ENCODE measurements at places on chromosomes 4 and X.

- peak; percentile 9 for DNase-seq
These were observed 84.1 kb upstream of the GK2 start for GRCh38 chr4:79492148-79492547.

DNA sequence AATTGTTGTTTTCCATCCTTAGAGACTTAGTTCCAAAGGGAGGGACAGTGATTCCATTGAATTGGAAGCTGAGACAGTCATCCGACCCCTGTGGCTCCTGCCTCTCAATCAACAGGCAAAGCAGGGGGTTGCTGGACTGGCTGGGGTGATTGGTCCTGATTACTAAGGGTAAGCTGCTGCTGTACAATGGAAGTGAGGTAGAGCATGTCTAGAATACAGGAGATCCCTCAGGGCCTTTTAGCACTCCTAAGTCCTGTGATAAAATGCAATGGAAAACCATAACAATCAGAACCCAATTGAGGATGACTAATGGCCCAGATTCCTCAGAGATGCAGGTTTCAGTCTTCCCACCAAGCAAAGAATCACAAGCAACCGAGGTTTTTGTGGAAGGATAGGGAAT, 127.6 kb downstream of the AASDH start:
- DNase-seq, result no peak

- DNase-seq, result peak; percentile 52
These were observed 55.0 kb downstream of the LRBA start for GRCh38 chr4:150960079-150960478.

GRCh38 chrX:1249101-1249887, 19.3 kb upstream of the CSF2RA start:
- DNase-seq, result no peak

- no peak for DNase-seq
These were observed 39.3 kb downstream of the SYTL5 start for GRCh38 chrX:38045538-38046096.

GRCh38 chr4:107870916-107871786, 46.4 kb downstream of the SGMS2 start:
- DNase-seq, result no peak

DNA sequence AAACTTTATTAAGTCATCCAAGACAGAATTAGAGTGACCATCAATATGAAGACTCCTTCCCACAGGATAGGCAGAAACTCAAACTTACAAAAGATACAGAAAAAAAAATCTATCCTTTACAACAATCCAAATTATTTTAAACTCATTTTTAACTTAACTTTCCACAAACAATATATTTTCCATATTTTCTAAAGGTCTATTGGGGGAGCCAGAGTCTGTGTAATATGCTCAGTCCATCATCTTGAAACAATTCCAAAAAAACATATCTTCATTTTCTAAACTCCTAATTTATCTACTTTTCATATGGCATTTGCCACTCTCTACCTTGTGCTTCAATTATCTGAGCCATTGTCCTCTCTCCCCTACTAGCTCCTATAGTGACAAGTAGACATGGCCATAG, 378.1 kb downstream of the PDGFC start:
- DNase-seq, result no peak

- DNase-seq, result no peak
These were observed 71.8 kb downstream of the RAPGEF2 start for GRCh38 chr4:159174645-159175084.

- DNase-seq, result peak; percentile 85
These were observed 32.6 kb downstream of the DCK start for GRCh38 chr4:71026086-71026485.

- no peak for DNase-seq
These were observed 8.4 kb downstream of the VSIG1 start for GRCh38 chrX:108053218-108053617.

- DNase-seq, result no peak
These were observed 21.7 kb upstream of the BMP15 start for GRCh38 chrX:50888884-50889283.

GRCh38 chr4:7332216-7333023, 102.3 kb downstream of the PSAPL1 start:
- DNase-seq, result peak; percentile 43

DNA sequence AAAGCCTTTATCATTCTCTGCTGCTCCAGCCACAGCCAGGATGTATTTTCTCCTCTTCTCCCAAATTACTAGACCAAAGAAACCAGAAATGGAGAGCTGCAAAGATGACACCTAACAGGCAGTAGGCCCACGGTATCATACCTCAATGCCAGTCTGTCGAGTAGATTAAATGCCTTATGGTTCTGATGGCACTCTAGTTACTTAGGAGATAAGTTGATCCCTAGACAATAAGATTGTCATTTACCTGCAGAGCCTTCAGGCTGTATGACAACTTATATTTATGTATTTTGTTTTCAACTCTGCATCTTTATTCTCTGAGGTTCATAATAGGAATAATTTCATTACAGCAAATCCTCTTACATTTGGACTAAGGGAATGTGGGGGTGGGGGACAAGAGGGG, 262.1 kb downstream of the LDB2 start:
- no peak for DNase-seq

- peak; percentile 43 for DNase-seq
These were observed 51.1 kb downstream of the SCML1 start for GRCh38 chrX:17788439-17788838.

- no peak for DNase-seq
These were observed 53.1 kb upstream of the C4orf50 start for GRCh38 chr4:6071191-6071958.

GRCh38 chr4:147059064-147059731, 113.5 kb upstream of the TTC29 start:
- no peak for DNase-seq

GRCh38 chr4:152218576-152218975, 317.3 kb downstream of the FBXW7 start:
- DNase-seq, result no peak

- no peak for DNase-seq
These were observed 19.2 kb upstream of the GRPEL1 start for GRCh38 chr4:7087036-7087435.

DNA sequence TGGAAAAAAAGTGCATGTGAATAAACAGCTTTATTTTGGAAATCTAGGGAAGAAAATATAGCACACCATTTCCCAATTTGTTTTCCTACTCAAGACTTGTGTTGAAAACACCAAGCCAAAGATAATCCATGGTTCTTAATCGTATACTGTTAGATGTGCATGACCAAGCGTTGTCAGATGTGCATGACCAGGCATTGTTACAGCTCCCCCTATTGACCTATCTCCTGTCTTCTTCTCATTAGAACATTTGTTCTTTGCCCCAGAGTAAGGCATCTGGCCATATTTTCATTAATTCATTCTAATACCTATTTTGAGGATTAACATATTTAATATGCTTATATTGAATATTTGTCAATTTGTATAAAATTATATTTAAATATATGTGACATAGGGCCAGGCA, 14.4 kb upstream of the VCX start:
- peak; percentile 13 for DNase-seq

GRCh38 chr4:14841801-14842768, 160.2 kb upstream of the CPEB2 start:
- peak; percentile 79 for DNase-seq

DNA sequence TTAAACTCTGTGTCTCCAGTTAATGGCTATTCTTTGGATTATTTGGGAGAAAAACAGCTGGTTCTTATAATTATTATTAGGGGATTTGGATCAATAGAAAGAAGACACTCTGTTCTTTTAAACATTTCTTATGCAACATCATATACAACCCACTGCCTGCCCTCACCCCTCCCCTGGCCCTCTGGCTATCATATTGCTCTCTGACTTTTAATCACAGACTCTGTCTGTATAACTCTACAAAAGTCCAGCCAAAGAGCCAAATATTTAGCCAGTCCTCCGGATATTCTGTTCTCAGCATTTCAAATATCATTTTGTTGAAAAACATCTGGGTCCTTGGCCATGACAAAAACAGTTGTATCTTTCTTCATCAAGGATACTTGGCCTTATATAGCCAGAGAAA, 19.0 kb upstream of the PACRGL start:
- DNase-seq, result no peak

DNA sequence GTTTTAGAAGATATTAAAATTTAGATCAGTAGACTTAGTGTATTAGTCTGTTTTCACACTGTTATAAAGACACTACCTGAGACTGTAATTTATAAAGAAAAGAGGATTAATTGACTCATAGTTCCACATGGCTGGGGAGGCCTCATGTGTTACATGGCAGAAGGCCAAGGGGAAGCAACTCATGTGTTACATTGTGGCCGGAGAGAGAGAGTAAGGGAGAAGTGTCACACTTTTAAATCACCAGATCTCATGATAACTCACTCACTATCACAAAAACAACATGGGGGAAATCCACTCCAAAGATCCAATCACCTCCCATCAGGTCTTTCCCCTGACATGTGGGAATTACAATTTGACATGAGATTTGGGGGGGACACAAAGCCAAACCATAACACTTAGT, 1159.7 kb upstream of the PCDH7 start:
- peak; percentile 47 for DNase-seq

DNA sequence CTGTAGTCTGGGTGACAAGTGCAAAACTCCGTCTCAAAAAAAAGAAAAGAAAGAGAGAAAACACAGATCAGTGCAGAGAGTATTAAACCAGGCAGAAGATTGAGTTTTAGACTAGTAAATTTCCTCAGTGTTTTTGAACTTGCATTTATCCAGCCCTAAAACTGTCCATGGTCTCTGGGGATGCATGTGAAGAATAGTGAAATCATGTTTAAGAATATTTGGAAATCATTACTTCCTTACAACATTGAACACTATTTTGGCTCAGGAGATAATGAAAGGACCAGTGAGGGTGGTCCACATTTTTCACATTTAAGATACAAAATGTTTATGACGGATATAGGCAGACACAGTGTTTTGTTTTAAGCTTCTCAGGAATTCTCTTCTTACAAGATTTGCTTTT, 195.8 kb upstream of the RASGEF1B start:
- no peak for DNase-seq

- DNase-seq, result no peak
These were observed 129.0 kb downstream of the PPP3CA start for GRCh38 chr4:101218346-101218745.

DNA sequence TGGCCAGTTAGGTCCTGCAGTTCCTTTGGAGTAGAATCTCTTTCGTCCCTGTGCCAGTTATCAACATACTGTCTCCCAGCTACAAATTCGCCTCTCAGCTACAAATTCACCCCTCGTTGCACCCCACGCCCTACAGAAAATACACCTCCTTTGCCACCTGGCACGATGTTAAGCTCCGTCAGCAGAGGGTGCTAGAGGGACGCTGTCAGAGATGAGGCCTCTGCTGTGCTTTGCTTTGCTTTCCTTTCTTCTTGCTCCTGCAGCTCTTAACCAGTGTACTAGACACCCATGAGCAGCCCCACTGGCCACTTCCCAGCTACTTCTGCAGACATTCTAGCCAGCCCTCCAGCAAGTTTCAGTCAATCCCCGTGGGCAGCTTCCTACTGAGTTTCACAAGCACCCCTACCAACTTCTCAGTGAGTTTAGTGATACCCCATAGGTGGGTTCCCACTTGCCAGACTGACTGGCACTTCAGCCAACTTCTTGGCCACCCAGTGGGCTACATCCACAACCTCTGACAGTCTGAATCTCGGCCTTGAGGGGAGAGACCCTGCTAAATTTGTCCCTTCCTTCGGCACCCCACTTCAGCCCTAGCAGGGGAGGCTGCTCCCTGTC, 21.8 kb downstream of the HAUS3 start:
- peak; percentile 78 for DNase-seq

GRCh38 chr4:33063241-33063640, 2343.1 kb downstream of the PCDH7 start:
- no peak for DNase-seq

DNA sequence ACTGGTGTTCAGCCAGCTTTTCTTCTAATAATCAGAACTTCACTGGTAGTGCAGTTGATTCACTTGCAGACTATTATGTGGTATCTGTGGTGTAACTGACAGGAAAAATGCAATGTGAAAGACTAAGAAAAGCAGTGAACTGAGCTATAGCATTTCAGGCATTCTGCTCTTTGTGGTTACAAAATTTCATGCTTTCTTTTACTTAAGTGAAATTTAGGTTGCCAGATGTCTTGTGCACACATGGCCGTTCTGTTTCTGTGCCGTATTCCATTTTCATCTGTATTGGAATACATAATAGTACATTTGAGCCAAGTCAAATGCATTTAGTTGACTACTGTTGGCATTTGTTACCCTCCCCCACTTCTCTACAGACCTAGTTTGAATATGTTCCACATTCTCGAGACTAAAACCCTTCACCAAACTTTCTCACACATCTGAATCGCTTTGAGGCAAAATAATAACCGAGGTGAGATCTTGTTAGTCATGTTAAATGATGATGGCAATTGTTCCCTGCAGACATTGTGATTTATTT, 8.2 kb downstream of the RTL3 start:
- DNase-seq, result no peak

- no peak for DNase-seq
These were observed 1.7 kb upstream of the PRDM8 start for GRCh38 chr4:80195441-80196140.

GRCh38 chrX:107602694-107603239, 25.5 kb upstream of the PRPS1 start:
- no peak for DNase-seq

- no peak for DNase-seq
These were observed 43.8 kb downstream of the GLRA2 start for GRCh38 chrX:14573161-14573560.

GRCh38 chr4:65671372-65671771, 1.1 kb upstream of the EPHA5 start:
- no peak for DNase-seq

GRCh38 chr4:137536789-137537561, 4.7 kb upstream of the PCDH18 start:
- DNase-seq, result no peak

DNA sequence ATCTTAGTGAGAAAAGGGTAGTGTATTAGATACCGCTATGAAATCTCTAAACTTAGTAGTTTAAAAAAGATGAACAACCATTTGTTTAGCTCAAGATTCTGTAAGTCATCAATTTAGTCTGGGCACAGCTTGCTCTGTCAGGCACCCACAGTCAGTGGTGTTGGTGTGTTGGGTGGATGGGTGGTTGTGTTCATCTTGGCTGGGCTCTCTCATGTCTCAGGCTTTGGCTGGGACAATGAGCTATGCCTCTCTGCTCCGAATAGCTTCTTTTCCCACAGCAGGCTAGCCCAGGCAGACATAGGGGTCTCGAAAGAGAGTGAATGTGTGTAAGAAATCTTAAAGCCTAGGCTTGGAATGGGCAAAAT, 127.0 kb upstream of the GATB start:
- no peak for DNase-seq

- DNase-seq, result no peak
These were observed 323.6 kb downstream of the SLITRK2 start for GRCh38 chrX:146141221-146141620.

- no peak for DNase-seq
These were observed 68.7 kb downstream of the CRMP1 start for GRCh38 chr4:5824227-5824626.

GRCh38 chr4:53508446-53508845, 82.8 kb downstream of the LNX1 start:
- DNase-seq, result peak; percentile 68

DNA sequence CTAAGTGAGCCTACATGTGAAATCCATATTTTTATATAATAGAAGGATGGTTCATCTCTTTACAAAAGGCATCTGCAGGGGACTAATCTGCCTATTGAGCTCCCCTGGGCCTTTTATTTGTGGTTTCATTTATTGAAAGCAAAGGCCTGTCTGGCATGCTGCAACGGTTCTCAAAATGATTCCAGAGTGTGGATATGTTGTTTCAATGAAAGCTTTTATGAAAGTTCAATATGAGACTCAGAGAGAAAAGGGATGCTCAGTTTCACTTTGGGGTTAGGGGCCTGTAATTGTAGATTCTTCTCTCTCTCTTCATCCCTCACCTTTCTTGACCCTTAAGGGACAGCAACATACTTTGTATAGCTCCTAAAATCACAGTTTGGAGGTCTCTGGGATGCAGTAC, 204.2 kb upstream of the CASK start:
- no peak for DNase-seq

- DNase-seq, result no peak
These were observed 93.5 kb downstream of the SEL1L3 start for GRCh38 chr4:25769251-25769650.
